ENCODE measurements at places on chromosomes 5 and 9.

DNA sequence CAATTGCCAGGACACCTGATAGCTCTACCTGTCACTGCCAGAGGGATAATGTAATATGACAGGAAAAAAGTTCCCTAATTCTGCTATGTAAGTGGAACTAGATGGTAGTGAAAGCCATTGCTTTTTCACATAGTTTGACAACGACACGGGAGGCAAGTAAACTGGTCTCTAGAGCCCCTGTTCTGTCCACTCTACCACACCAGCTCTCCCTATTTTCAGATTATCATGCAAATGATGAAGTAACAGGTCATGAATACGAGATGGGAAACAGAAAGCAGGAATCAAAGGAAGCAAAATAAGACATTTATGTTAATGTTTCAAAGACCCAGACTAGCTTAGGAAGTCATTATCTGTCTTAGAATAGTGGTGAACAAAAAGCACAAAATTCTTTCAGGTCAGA, 56.2 kb downstream of the TAF11L14 start:
- no peak for DNase-seq

- no peak for DNase-seq
Observed at GRCh38 chr5:92635001-92635461, 946.0 kb downstream of the NR2F1-AS1 start.

DNA sequence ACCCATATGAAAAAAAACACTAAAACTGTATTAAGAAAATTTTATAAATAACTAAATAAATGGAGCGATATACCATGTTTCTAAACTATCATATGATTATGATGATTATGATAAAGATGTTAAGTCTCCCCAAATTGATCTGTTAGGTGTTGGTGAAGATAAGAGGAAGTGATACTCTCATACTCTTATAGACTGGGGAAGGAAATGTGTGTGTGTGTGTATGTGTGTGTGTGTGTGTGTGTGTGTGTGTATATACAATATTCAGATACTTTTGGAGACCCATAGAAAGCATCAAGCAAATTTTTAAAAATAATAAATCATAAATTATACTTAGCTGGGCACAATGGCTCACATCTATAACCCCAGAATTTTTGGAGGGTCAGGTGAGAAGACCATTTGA, 62.9 kb downstream of the TMEM232 start:
- DNase-seq: no peak

- no peak for DNase-seq
Observed at GRCh38 chr5:122421374-122422079, 109.5 kb downstream of the SNCAIP start.

DNA sequence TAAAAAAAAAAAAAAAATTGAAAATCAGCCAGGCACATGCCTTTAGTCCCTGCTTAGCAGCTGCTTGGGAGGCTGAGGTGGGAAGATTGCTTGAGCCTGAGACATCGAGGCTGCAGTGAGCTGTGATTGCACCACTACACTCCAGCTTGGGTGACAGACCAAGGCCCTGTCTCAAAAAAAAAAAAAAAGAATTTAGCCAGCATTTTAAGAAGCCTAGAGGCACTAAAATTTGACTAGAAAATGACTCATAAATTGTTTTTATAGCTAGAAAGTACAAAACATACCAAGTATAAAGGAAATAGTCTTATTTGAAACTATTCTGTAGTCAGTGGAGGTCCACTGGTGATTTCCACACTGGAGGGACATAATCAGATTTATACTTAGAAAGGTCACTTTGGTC, 17.5 kb downstream of the LRRC70 start:
- no peak for DNase-seq

DNA sequence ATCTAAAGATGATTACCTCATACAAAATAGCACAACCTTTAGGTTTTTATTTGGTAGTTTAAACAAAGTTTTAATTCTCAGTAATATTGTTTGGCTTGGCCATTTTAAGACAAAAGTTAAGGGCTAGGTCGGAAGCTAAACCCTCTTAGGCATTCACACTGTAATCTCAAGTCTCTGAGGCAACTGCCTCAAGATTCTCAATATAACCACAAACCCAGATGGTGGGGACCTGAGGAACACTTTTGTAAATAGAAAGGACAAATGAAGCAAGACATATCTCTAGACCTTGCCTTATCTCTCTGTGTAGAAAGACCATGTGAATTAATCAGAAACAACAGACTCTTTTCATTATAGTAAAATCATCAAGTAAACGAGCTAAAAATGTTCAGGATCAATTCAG, 500.2 kb upstream of the CDH6 start:
- no peak for DNase-seq

DNA sequence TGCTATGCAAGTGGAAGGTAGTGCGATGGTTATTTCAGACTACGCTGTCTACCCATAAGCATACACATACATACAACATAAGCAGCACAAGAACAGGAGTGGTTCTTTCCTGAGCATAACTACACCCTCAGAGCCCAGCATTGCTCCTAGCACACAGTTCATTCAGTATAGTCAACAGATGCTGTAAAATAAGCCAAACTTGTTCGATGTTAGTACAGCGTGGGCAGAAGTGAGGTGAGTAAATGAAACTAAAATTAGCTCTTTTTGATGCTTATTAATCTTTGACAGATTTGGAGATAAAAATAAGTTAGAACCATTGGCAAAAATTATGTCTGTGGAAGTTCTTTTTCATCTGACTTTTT, 47.8 kb downstream of the S1PR3 start:
- DNase-seq: no peak

DNA sequence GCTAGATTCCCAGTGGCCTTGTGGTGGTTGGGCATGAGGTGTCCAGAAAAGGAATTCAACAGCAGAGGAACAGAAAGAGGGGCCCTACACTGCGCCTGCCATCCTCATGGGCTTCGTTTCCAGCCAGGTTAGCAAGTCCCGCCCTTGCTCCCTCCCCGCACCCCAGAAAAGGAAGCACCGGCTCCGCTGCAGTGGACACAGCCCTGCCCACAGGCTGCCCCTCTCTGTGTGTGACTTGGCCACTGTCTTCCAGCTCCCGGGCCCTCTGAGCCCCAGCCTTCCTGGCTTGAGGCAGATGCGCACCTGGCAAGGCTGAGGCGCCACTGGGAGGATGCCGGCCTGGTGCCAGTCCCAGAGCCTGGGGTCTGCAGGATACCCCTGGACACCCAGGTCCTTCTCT, 305.0 kb upstream of the IRX4 start:
- DNase-seq: no peak

DNA sequence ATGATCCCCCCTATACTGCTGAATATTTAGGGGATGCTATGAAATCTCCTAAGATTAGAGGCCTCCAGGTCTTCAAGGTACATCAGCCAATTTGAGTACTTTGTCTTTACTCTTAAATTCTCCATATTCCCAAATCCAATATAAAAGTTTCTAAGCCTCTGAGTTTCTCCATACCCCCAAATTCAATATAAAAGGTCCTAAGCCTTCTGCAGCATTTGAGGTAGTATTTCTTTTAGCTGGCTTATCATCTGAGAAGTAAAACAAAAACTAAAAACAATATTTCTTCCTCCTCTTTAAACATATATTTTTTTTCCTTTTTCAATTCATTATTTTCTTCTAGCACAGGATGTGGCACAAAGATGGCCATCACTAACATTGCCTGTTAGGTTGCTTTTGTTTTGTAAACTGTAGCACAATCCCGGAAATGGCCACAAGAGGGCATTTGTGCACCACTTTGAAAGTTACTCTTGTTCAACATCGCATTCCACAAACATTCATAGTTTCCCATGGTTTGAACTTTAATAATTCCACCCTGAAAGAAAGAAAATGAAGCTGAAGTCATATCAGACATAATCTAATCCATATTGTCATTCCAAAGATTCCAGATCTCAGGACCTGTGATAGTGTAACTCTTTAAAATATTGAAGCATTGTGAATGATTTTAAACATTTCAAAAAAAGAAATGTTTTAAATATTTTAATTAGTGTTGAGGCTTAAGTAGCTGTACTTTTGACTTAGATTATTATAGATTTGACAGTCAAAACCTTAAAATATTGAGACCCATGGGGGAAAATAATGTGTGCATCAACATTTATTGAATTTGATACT, 21.0 kb upstream of the SCGB3A2 start:
- DNase-seq: peak; percentile 49

DNA sequence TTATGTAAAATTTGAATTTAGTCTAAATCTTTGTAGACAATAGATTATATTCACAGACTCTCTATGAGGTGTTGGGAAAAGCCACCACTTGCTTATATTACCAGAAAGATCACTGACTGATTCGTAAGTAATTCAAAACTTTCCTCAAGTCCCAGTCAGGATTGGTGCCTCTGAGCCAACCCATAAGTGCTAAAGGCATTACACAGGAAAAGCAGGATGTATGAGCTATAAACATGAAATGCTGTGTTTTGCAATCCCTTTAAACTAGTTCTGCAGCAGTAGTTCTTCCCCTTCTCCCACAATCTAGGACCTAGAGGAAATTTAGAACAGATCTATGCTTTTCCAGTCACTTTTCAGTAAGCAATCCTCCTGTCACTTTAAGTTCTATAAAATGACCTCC, 48.0 kb downstream of the SHLD3 start:
- DNase-seq: no peak

- no peak for DNase-seq
Observed at GRCh38 chr5:140883373-140883772, 1.4 kb downstream of the PCDHA13 start.

DNA sequence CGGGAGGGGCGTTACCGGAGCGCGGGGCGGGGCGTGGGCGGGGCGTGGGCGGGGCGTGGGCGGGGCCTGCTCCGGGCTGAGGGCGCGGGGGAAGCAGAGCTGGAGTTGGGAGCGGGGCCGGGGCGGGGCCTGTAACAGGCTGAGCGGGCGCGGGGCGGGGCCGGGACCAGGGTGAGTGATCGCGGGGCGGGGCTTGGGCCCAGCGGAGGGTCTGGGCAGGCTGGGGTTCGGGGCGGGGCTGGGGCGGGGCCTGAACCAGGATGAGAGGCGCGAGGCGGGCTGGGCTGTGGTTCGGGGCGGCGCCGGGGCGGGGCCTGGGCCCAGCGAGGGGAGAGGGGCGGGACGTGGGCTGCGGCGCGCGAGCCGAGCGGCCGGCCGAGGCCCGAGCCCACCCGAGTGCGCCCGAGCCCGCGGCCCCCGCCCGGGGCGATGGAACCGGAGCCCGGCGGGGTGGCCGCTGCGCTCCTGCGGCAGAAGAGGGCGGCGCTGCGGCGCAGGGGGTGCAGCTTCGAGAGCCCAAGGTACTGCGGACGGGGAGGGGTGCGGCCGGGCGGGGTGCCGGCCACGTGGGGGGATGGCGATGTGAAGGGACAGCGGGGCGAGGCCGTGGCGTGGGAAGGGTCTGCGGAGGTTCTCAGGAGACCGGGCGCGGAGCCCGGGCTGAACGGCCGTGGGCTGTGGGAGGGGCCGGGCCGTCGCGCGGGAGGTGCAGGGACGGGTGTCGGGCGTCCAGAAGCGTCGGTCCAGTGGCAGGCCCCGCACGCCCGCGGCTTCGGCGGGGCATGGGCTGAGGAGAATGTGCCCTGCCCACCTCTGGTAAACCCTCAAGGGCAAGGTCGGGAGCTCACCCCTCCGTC, 39.5 kb upstream of the GARNL3 start:
- DNase-seq: no peak

- no peak for DNase-seq
Observed at GRCh38 chr9:137049544-137050449, 3.8 kb upstream of the NPDC1 start.

- DNase-seq: no peak
Observed at GRCh38 chr9:137435381-137435891, 5.7 kb downstream of the ENTPD8 start.

GRCh38 chr9:89795538-89796195, 190.9 kb downstream of the GADD45G start:
- no peak for DNase-seq

DNA sequence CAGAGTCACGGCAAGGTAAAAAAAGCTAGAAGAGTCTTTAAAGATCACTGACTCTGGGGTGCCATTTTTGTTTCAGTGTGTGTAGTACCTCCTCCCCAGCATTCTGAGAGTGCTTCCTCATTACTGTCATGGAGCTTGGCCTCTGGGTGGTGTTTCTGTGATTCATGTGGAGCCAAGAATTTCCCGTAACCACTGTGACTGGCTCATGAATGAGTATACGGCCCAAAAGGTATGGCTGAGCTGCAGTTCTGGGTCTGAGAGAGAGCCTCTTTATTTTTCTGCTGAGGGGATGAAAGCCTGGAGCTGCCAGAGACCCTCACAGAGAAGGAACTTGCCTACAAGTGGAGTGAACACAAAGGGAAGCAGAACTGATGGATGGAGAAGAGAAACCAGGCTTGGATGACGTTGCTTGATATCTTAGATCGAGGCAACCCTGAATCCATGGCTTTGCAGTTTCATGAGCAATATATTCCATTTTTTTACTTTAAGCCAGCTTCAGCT, 85.6 kb downstream of the PTTG1 start:
- DNase-seq: peak; percentile 14

DNA sequence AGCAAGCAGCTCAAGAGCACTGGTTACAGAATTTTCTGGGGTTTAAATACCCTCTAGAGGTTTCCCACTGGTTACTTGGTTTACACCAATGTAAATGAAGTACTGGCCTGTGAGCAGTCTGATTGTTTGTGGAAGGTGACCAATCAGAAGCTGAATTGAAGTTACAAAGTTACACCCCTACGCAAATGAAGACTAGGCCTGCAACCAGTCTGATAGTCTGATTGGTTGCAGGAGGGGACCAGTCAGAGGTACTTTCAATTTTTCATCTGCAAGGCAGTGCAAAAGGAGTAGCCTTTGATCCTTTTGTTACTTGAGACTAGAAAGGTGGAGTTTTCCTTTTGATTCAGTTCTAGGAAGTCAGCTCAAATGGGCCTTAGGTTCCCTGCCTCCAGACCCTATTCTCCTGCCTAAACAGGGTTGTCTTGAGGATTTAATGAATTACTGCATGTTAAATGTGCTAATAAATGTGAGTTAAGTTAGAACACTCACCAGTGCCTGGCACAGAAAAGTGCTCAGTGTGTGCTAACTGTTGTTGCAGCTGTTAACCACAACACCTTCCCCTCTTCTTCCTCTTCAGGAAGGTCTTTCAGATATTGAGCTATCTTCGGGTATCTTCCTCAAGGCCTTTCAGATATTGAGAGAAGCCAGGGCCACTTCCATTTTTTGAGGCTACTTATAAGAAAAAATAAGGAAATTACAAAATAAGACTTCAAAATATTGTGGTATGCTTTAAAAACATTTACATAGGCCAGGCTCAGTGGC, 32.1 kb upstream of the CLINT1 start:
- no peak for DNase-seq

- no peak for DNase-seq
Observed at GRCh38 chr9:72980600-72981265, 27.9 kb upstream of the ALDH1A1 start.

DNA sequence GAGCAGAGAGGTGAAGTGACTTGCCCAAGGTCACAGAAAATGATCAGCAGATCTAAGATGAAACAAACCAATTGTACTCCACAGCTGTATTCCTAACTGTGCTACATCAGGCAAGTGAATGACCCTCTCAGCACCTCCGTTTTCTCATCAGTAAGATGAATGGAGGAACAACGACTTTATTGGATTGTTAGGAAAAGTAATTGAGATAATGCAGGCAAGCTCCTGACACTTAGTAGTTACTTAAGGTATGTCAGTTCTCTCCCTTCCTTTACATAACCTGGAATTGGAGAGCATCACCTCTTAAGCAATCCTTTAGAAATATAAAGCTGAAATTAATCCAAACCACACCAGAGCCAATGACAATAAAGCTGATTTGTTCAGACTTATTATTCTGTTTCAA, 451.2 kb upstream of the CD180 start:
- DNase-seq: no peak
